ENCODE measurements at places on chromosomes 7 and 10. TPM values are rescaled to one million over a fixed set of nuclear protein-coding genes. Genes with fewer than 3 reads are reported as not detected.

DNA sequence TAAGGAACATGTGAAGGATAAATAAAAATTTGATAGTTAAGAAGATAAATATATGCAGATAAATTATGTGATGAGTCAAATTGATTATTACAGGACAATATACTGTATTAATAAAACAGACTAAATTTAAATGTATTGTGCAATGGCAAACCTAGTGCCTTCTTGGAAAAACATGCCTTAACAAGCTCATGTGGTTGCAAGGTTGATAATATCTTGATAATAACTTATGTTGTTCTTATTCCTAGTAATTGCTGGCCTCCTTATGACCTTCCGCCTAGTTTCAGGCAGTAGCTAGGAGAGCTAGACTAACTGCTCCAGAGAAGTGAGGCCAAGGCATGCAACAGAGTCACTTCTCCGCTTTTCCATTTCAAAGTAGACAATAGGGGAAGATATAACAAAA lies 7.6 kb upstream of the RAB11FIP2 start:
- DNase-seq: no peak

GRCh38 chr7:77913977-77914607 lies 115.5 kb downstream of the PHTF2 start:
- no peak for DNase-seq

DNA sequence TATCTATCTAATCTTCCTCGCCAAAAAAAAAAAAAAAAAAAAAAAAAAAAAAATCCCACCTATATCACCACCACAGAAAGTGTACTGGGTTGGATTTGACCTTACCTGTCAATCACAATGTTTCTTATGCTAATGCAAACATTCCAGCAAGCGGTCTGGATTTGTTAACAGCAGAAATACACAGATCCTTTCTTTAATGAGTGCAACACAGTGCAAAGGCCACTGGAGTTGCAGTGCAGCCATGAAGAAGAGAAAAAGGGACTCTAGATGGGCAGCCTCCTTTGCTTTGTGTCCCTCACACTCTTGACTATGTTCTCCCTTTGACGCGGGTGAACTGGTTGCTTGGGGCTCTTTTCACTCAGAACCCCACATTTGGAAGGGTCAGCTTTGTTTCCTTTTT lies 127.3 kb upstream of the PRKCQ start:
- no peak for DNase-seq

The EVX1 gene
- total RNA-seq: not detected

DNA sequence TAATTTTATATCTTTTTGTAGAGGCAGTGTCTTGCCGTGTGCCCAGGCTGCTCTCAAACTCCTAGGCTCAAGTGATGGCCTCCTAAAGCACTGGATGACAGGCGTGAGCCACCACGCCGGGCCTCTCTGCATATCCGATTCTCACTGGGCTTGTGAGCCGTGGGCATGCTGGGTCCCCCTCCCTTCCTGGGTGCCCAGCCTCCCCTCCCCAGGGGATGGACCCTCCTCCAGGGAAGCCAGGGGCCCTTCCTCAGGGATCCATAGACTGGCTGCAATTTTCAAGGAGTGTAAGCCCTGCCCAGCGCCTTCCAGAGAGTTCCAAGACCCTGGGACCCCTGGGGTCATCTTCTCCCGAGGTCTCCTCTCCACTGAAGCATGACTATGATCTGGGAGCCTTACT lies 23.7 kb upstream of the ELFN1 start:
- DNase-seq: no peak

DNA sequence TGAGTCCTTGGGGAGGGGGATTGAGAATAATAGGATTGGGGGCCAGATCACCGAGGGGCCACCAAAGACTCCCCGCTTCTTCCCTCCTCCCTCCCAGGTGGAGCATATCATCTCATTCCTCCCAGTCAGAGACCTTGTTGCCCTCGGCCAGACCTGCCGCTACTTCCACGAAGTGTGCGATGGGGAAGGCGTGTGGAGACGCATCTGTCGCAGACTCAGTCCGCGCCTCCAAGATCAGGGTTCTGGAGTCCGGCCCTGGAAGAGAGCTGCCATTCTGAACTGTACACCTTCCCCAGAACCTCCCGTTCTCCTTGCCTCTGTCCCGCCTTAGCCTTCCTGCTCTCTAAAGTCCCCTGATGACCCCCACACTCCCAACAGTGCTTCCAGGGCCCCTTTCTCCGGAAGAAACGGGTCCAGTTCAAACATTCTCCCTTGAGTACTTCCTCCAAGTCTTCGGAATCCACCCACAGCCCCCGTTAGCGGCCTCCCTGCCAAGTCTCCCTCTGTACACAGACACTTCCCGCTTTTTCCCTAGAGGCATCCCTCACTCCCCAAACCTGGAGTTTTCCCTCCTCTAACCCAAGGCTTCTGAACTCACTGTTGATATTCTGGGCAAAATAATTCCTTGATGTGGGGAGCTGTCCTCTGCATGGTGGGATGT lies 4.1 kb downstream of the FBXO24 start:
- DNase-seq: no peak

DNA sequence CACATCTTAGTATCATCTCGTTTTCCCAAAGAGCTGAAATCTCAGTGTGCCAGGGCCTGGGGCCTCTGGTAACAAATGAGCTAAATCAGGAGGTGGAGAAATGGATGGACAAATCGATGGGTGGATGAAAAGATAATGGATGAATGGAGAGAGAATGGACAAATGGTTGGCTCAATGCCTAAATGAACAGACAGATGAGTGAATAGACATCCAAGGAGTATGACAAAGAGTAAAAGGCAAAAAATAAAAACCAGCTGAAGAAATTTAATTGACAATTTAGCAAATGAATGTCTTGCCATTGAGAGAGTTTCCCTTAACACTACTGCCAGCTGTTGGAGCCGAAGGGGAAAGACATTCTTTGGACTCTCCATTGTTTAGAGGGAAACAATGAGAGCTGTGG lies 8.0 kb downstream of the SYCE1 start:
- DNase-seq: no peak

DNA sequence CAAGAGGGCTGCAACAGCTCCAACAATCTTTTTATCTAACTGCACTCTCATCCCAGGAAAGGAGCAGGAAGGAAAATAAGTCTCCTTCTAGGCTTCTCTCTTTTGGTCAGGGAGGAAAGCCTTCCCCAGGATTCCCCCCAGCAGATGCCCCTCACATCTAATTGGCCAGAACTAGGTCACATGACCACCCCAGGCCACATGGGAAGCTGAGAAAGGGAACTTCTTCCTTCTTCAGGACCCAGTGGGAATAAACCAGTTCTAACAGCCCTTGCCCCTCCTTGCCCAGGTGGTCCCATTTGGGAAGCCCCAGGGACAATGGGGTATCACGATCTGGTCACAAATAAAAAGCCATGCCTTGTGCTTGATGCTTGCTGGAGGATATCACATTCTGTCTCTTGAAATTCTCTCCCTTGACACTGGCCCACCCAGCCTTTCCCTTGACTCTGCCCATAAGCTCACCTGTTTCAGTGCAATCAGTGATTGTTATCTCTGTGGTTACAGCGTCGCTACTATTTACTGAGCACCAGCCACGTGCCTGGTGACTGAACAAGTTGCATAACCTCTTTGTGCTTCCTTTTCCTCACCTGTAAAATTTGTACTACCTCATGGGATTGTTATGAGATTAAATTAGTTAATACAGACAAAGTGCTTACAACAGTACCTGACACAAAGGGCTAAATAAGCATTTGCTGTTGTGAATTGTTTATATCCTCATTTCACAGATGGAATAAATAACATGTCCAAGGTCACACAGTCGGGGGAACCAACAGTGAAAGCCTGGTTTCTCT lies 9.0 kb upstream of the TACR2 start:
- no peak for DNase-seq

DNA sequence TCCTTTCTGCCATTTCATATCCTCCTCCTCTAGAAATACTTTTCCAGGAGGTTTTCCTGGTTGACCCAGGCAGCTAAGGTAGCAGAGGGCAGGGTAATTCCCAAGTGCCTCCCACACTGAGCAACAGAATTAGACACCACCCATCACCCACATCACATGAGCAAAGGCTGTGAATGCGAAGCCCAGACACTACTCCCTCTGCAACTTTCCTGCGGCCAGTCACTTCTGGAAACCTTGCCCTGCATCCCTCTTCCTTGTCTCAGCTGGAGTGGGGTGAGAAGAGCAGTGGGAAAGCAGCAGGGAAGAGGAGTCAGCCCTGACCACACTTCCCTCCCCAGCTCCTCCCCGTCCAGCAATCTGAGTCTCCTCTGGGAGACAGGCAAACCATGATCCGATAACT lies 15.2 kb downstream of the TMEM176B start:
- DNase-seq: no peak

GRCh38 chr7:47008461-47008860 lies 573.5 kb downstream of the TNS3 start:
- DNase-seq: no peak

The ZNF485 gene
- 6.9 TPM for total RNA-seq

The HTR5A gene
- not detected for total RNA-seq

GRCh38 chr10:66180581-66181318 lies 745.1 kb upstream of the LRRTM3 start:
- peak; percentile 11 for DNase-seq

The CPA2 gene
- total RNA-seq: 0.18 TPM

The GSAP gene
- 1.1 TPM for total RNA-seq

- no peak for DNase-seq
Measured at GRCh38 chr10:102184606-102185005, 32.4 kb downstream of the NOLC1 start.

DNA sequence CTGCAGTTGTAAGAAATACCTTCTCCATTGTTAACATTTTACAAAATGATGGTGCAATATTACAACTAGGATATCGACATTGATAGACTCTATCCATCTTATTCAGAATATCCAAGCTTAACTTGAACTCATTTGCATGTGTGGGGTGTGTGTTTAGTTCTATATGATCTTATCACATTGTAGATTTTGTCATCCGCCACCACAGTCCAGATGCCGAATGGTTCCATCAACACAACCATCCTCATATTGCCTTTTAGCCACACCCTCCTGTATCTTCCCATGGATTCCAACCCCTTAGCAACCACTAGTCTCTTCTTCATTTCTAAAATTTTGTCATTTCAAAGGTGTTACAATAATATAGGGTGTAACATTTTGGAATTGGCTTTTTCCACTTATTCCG lies 452.9 kb upstream of the AKR1E2 start:
- DNase-seq: no peak

DNA sequence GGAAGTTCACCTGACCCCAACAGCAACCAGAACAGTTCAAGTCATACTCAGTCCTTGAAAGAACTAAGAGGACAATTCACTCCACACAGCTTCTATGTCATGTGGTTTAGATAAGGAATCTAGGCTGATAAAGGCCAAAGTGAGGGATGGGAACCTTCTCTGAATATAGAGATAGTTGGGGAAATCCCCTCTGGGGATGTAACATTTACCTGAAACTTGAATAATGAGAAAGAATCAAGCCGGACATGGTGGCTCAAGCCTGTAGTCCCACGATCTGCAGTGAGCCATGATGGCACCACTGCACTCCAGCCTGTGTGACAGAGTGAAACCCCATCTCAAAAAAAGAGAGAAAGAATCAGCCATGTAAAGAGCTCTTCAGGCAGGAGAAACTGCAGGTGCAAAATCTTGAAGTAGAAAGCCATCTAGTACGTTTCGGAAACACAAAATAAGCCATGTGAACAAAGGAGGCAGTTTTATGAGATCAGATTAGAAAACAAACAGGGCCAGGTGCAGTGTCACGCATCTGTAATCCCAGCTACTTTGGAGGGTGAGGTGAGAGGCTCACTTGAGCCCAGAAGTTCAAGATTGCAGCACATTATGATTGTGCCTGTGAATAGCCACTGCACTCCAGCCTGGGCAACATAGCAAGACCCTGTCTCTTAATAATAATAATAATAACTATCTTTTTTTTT lies 4.5 kb upstream of the DNMBP start:
- no peak for DNase-seq

The MUC3A gene
- not detected for total RNA-seq

DNA sequence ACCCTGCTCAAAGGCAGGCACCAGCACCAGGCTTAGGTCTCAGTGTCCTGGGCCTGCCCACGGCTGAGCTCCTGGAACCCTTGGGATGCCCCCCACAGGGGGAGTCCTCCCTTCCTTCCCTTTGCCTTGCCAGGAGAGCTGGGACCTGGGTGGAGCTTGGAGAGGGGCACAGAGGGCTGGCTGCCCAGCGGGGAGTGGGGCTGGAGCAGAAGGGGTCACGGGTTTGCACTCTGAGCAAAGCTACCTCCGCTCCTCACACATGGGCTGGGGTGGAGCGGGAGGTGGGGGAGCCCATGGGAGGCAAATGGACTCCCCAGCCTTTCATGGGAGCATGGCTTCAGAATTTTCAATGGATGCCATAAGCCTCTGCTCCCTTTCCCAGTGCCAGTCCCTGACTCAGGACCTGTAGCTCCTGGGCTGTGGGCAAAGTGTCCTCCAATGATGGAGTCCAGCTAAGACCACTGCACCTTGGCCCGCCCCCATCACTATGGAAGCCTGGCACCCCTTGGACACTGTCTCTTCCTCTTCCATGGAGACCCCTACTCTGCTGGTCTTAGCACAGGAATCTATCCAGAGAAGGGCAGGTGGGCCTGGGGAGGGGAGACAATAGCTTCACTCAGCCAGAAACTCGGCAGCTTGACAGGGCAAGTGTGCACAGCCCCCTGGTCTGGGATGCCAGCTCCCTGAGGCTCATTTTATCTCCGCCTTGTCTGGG lies 39.9 kb downstream of the LDB3 start:
- no peak for DNase-seq

The LRRTM3 gene
- not detected for total RNA-seq

- DNase-seq: no peak
Measured at GRCh38 chr7:76395965-76396726, 13.4 kb downstream of the SSC4D start.

DNA sequence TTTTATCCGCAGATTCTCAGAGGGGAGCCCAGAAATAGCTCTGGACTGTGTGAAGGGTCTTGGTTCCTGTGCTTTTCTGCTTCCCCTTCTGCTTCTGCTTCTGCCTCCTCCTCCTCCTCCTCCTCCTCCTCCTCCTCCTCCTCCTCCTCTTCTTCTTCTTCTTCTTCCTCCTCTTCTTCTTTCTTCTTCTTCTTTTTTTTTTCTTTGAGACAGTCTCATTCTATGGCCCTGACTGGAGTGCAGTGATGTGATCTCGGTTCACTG lies 11.6 kb downstream of the PDZD7 start:
- DNase-seq: no peak

DNA sequence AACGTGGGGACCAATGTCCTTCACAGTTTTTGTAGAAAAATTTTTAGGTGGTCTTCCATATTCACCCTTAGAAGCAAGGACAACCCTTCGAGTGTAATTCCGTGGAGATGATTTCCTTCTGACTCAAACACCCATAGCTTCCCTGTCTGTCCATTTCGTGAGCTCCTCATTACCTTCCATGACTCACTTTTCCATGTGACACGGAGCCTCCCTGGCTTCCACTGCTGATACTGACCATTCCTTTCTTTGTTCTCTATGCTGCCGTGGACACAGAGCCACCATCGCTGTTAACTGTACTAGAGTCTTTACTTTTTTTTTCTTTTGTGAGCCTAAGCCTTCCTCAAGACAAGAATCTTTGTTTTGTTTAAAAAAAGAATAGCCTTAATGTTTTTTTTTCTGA lies 12.5 kb upstream of the ARMS2 start:
- no peak for DNase-seq

The NPTX2 gene
- total RNA-seq: not detected

The PSD gene
- total RNA-seq: 9.1 TPM

GRCh38 chr10:78038105-78038504 lies 4.4 kb downstream of the RPS24 start:
- no peak for DNase-seq
